ENCODE measurements at places on chromosomes 6 and 20. TPM values are rescaled to one million over a fixed set of nuclear protein-coding genes. Genes with fewer than 3 reads are reported as not detected.

Gene BMP2
- 6.9 TPM for total RNA-seq

Gene MYCT1
- total RNA-seq: 8.1 TPM

DNA sequence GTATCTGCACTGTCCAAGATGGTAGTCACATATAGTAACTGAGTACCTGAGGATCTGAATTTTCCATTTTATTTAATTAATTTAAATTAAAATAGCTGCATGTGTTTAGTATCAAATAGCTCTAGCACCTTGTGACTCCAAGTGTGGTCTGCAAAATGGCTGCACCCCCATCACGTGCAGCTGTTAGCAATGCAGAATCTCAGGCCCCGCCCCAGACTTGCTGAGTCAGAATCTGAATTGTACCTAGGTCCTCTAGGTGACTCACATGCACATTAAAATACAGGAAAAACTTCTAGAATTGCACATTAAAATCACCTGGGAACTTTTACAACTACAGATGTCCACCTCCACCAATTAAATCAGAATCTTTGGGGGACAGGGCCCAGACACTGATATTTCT lies 19.2 kb upstream of the FAM83C start:
- peaks cover 1% of the 10 kb centered on the region for H3K36me3 ChIP-seq
- no peak overlapping the region for H3K4me3 ChIP-seq
- H3K4me1 ChIP-seq: peaks cover 24% of the 10 kb centered on the region
- no peak for DNase-seq
- no peaks in the 10 kb centered on the region for H3K27me3 ChIP-seq

GRCh38 chr20:53092772-53093300 lies 120.7 kb downstream of the TSHZ2 start:
- no peaks in the 10 kb centered on the region for H3K4me1 ChIP-seq
- H3K27me3 ChIP-seq: no peaks in the 10 kb centered on the region
- no peak overlapping the region for H3K4me3 ChIP-seq
- no peaks in the 10 kb centered on the region for H3K36me3 ChIP-seq
- no peak overlapping the region for H3K27ac ChIP-seq

GRCh38 chr6:169869301-169869700 lies 117.9 kb downstream of the ERMARD start:
- no peak for DNase-seq
- no peak overlapping the region for H3K4me3 ChIP-seq
- H3K36me3 ChIP-seq: no peaks in the 10 kb centered on the region
- no peaks in the 10 kb centered on the region for H3K27me3 ChIP-seq
- H3K4me1 ChIP-seq: no peaks in the 10 kb centered on the region

All from right atrium auricular region (tissue), 2 donors.